Right lobe of liver (tissue), 6 donors: ENCODE measurements at places on chromosomes 12 and 14. TPM values are rescaled to one million over a fixed set of nuclear protein-coding genes. Genes with fewer than 3 reads are reported as not detected.

Gene KCNA1
- not detected for total RNA-seq

Gene AICDA
- total RNA-seq, result not detected

Gene ARHGEF25
- total RNA-seq, result 1.5 TPM

Gene APOF
- 199 TPM for total RNA-seq

Gene LRRC10
- total RNA-seq, result not detected

Gene CHGA
- total RNA-seq, result 0.18 TPM

Gene RNASE7
- not detected for total RNA-seq

Gene SLC39A2
- not detected for total RNA-seq

Gene CAPZA3
- not detected for total RNA-seq

Gene COA8
- 7.5 TPM for total RNA-seq

Gene FBXW8
- 6.6 TPM for total RNA-seq

Gene COCH
- total RNA-seq, result not detected

Gene NANOG
- total RNA-seq, result not detected

Gene TAMALIN
- total RNA-seq, result 3.9 TPM

Gene ACOT4
- 13.9 TPM for total RNA-seq
